ENCODE measurements at places on chromosomes 3 and 15. TPM values are rescaled to one million over a fixed set of nuclear protein-coding genes. Genes with fewer than 3 reads are reported as not detected.

GRCh38 chr3:64666171-64666588 is 21.6 kb downstream of the ADAMTS9 start:
- peaks cover 52% of the 10 kb centered on the region for H3K4me1 ChIP-seq
- H3K4me3 ChIP-seq, result no peak overlapping the region
- H3K27me3 ChIP-seq, result no peaks in the 10 kb centered on the region

GRCh38 chr15:80695099-80695910 is at the start of gene ABHD17C:
Gene ABHD17C, plus strand, starts transcription at chr15:80695310. Its CDS starts 120 bp downstream, at chr15:80695430.
- H3K27ac ChIP-seq, result 0 out of 2 replicates have a peak within 1 kb of the TSS, but pooled peaks have one; percentile 18
- DNase-seq, result peak; percentile 62
- H3K36me3 ChIP-seq, result no peaks in the 10 kb centered on the region
- H3K27me3 ChIP-seq, result no peaks in the 10 kb centered on the region

DNA sequence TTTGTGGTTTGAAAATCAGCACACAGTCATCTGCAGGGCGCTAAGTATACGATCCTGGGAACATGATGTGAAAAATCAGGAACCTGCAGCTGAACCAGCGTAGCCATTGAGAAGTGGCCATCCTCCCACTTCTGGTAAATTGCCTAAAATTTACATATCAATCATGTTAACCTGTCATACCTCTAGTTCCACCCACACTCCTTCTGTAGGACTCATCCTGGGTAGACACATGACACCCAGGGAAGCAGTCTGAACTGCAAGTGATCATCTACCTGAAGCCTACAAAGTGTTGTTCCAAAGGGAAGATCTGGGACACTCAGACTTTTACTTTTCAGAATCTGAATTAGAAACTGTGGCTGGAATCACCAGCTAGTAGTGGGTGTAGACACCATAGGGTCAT is 5.5 kb upstream of the PSMD6 start:
- H3K4me3 ChIP-seq, result no peak overlapping the region
- no peak for DNase-seq
- no peak overlapping the region for H3K27ac ChIP-seq
- H3K4me1 ChIP-seq, result peaks cover 18% of the 10 kb centered on the region

GRCh38 chr3:147812186-147812911 is 403.2 kb downstream of the ZIC1 start:
- DNase-seq, result no peak
- H3K4me1 ChIP-seq, result no peaks in the 10 kb centered on the region
- no peaks in the 10 kb centered on the region for H3K36me3 ChIP-seq
- H3K4me3 ChIP-seq, result no peak overlapping the region

GRCh38 chr3:172476347-172476746 is 28.1 kb upstream of the GHSR start:
- H3K4me1 ChIP-seq, result 0 out of 2 replicates have a peak, but pooled peaks cover 5% of the 10 kb centered on the region
- no peak overlapping the region for H3K27ac ChIP-seq
- H3K27me3 ChIP-seq, result no peaks in the 10 kb centered on the region
- no peak for DNase-seq
- no peak overlapping the region for H3K4me3 ChIP-seq

- H3K4me3 ChIP-seq, result no peak overlapping the region
- no peaks in the 10 kb centered on the region for H3K36me3 ChIP-seq
- no peaks in the 10 kb centered on the region for H3K4me1 ChIP-seq
- no peak for DNase-seq
- no peak overlapping the region for H3K27ac ChIP-seq
These were observed 62.6 kb upstream of the IQSEC1 start for GRCh38 chr3:13135811-13136321.

DNA sequence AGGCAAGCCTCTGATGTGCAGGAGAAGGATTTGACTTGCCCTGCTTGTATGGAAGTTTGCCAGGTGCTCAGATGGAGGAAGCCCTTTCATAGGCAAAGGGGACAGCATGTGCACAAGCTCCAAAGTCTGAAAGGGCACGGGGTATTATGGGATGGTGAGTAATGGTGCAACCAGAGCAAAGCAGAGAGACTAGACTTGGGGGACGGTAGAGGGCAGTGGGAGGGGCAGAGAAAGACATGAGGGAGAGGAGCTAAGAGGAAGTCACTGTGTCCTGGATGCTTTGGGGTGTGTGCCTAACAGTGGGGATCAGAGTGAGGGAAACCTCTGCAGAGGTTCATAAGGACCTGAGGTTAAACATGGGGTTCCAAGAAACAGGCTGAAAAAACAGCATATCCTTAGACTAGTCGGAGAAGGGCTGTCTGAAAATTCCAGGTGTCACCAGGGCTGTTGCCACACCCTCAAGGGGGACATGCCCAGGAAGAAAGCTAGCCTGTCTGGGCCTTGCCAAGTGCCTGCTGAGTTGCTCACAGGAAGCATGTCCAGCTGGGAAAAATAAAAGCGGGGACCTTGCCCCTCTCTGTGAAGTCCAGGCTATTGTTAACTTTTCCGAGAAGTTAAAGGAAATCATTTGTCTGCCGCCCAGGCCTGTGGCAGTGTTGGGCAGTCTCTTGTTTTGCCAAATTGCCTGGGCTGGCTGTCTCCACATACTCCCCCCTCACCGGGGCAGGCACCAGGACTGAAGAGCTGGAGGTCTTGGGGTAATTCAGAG is 47.1 kb downstream of the HRH1 start:
- H3K36me3 ChIP-seq, result peaks cover 3% of the 10 kb centered on the region
- no peak overlapping the region for H3K4me3 ChIP-seq
- H3K27me3 ChIP-seq, result no peaks in the 10 kb centered on the region
- H3K4me1 ChIP-seq, result peaks cover 85% of the 10 kb centered on the region
- H3K27ac ChIP-seq, result peak overlapping the region; percentile 51

DNA sequence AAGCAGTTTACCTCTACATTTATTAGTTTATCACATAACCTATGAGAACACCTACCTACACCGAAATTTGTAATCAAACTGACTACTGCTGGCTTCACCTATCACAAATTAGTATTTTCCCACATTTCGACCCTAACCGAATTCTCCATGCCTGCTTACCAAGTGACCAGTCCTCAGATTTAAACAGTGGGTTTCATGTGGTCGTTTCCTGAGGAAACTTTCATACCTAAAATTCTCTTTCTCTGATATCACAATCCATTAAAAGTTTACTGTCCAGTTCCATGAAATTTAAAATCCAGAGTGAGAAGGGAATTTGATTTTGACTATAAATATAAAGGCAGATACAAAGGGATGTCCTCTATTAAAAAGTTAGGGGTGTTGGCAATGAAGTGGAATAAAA is 1.9 kb downstream of the PLOD2 start:
- H3K4me3 ChIP-seq, result peak overlapping the region; percentile 83
- peaks cover 8% of the 10 kb centered on the region for H3K36me3 ChIP-seq
- no peak for DNase-seq
- H3K4me1 ChIP-seq, result peaks cover 57% of the 10 kb centered on the region
- H3K27ac ChIP-seq, result peak overlapping the region; percentile 83

DNA sequence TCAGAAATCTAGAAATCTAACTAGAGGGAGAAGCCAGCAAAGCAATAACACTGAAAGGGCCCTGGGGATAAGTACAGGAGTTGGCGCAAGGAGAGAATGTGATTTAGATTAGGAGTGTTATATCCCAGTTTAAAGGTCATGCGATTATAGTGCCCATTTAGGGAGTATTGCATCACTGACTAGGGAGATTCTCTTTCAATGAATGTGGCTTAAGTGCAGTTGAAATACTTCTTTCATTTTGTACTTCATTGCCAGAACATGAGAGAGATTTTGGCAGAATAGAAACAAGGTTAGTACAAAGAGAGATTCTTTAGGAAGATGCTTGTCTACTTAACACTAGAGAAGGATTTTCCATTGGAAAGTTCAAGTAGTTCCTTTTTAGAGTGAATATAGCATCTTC is 13.9 kb downstream of the ROBO2 start:
- no peak overlapping the region for H3K27ac ChIP-seq
- no peaks in the 10 kb centered on the region for H3K36me3 ChIP-seq
- H3K4me3 ChIP-seq, result no peak overlapping the region
- H3K4me1 ChIP-seq, result no peaks in the 10 kb centered on the region
- no peak for DNase-seq

GRCh38 chr3:122084799-122085198 is 29.6 kb downstream of the CD86 start:
- no peak for DNase-seq
- no peak overlapping the region for H3K4me3 ChIP-seq
- no peaks in the 10 kb centered on the region for H3K27me3 ChIP-seq
- H3K27ac ChIP-seq, result no peak overlapping the region

DNA sequence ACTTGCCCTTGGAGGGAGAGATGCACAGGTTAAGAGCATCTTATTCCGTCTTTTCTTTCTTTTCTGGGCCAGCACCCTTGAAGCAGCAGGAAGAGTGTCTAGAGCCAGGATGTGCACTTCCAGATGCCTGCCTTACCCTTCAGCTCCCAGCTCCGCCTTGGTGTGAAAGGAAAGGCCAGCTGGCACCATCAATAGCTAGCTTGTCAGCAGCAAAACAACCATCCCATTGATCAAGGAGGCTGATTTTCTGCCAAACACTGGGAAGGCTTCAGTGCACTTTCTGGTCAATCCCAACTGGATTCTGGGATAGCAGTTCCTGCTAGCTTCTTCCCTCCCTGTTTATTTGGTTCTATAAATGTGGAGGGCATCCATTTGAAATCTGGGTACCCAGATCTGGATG is 110.9 kb upstream of the GALNT15 start:
- peaks cover 83% of the 10 kb centered on the region for H3K4me1 ChIP-seq
- H3K4me3 ChIP-seq, result no peak overlapping the region
- no peak overlapping the region for H3K27ac ChIP-seq
- DNase-seq, result no peak
- no peaks in the 10 kb centered on the region for H3K27me3 ChIP-seq

- H3K27ac ChIP-seq, result no peak overlapping the region
- no peaks in the 10 kb centered on the region for H3K27me3 ChIP-seq
- peaks cover 56% of the 10 kb centered on the region for H3K36me3 ChIP-seq
- no peak overlapping the region for H3K4me3 ChIP-seq
These were observed 14.6 kb downstream of the UBAP1L start for GRCh38 chr15:65100442-65100841.

DNA sequence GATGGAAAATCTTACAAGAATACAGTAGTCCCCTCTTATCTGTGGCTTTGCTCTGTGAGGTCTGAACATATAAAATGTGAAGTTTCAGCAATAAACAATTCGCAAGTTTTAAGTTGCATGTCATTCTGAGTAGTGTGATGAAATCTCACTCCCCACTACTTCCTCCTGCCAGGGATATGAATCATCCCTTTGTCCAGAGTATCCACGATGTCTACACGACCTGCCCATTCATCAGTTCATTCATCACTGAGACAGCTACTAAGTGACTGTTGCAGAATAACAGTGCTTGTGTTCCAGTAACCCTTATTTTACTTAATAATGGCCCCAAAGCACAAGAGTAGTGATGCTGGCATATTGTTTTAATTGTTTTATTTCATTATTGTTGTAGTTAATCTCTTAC is 489.2 kb upstream of the UBE2E2 start:
- H3K4me3 ChIP-seq, result no peak overlapping the region
- peak; percentile 53 for DNase-seq
- no peaks in the 10 kb centered on the region for H3K27me3 ChIP-seq
- peaks cover 21% of the 10 kb centered on the region for H3K4me1 ChIP-seq
- no peaks in the 10 kb centered on the region for H3K36me3 ChIP-seq

DNA sequence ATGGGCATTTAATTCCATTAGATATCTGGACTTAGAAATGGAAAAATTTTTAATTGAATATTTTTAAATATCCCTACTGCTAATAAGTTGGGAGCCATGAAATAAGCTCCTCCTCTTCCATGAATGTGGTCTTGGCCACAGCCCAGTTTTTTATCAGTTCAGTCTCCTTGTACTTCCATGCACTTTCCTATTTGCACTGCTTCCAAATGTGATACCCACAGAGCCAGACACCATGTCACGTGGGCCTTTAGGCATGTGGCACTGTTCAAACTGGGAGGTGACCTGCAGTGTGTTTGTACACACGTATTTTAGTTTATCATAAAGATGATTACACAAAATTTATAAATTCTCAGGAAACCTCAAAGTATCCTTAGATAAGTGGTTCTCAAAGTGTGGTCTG is 80.1 kb upstream of the DGKG start:
- DNase-seq, result no peak
- H3K27me3 ChIP-seq, result peaks cover 4% of the 10 kb centered on the region
- no peaks in the 10 kb centered on the region for H3K4me1 ChIP-seq
- no peak overlapping the region for H3K27ac ChIP-seq
- no peaks in the 10 kb centered on the region for H3K36me3 ChIP-seq
- no peak overlapping the region for H3K4me3 ChIP-seq

DNA sequence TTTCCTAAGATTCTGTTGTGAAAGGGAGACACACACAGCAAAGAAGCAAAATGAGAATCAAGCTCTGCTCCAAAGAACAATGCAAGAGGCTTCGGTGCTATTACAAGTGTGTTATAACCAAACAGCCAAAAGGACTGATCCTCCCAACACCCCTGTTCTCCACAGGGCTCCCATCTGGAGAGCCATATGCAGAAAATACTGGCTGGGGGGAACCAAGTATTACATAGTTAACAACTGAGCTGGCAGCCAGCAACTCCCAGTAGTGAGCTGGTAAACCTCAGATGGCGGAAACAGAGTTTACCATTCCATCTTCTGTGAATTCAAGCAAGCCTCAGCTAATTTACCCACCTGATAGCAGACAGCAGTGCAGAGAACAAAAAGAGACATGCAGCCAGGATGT is 156.4 kb downstream of the NTRK3 start:
- no peak overlapping the region for H3K4me3 ChIP-seq
- H3K27me3 ChIP-seq, result no peaks in the 10 kb centered on the region
- no peak for DNase-seq
- peaks cover 26% of the 10 kb centered on the region for H3K4me1 ChIP-seq
- no peak overlapping the region for H3K27ac ChIP-seq
- no peaks in the 10 kb centered on the region for H3K36me3 ChIP-seq

GRCh38 chr3:43298292-43298691 is 12.0 kb downstream of the SNRK start:
- no peak overlapping the region for H3K27ac ChIP-seq
- DNase-seq, result no peak
- no peak overlapping the region for H3K4me3 ChIP-seq

GRCh38 chr3:89372456-89372855 is 265.0 kb downstream of the EPHA3 start:
- no peaks in the 10 kb centered on the region for H3K4me1 ChIP-seq
- DNase-seq, result no peak
- no peaks in the 10 kb centered on the region for H3K36me3 ChIP-seq
- no peak overlapping the region for H3K4me3 ChIP-seq

GRCh38 chr3:186511245-186511644 is 32.9 kb downstream of the CRYGS start:
- no peaks in the 10 kb centered on the region for H3K36me3 ChIP-seq
- no peak for DNase-seq
- H3K27ac ChIP-seq, result no peak overlapping the region
- H3K4me1 ChIP-seq, result no peaks in the 10 kb centered on the region
- no peak overlapping the region for H3K4me3 ChIP-seq
- peaks cover 10% of the 10 kb centered on the region for H3K27me3 ChIP-seq

GRCh38 chr3:122021811-122022401 is at the start of gene ILDR1:
Gene ILDR1, minus strand, starts transcription at chr3:122022247. Its CDS starts 170 bp downstream, at chr3:122022077.
- H3K4me3 ChIP-seq, result no peak within 1 kb of the TSS
- H3K27me3 ChIP-seq, result no peaks in the 10 kb centered on the region
- no peaks in the 10 kb centered on the region for H3K36me3 ChIP-seq
- H3K27ac ChIP-seq, result no peak within 1 kb of the TSS

TMEM158 gene
- total RNA-seq, result 11.4 TPM

CPLX3 gene
- not detected for total RNA-seq

LRRIQ4 gene
- total RNA-seq, result not detected

CCDC39 gene
- not detected for total RNA-seq

SST gene
- not detected for total RNA-seq

Measured in SJSA1 (cell line).